ENCODE measurements at places on chromosomes 1 and 21.

DNA sequence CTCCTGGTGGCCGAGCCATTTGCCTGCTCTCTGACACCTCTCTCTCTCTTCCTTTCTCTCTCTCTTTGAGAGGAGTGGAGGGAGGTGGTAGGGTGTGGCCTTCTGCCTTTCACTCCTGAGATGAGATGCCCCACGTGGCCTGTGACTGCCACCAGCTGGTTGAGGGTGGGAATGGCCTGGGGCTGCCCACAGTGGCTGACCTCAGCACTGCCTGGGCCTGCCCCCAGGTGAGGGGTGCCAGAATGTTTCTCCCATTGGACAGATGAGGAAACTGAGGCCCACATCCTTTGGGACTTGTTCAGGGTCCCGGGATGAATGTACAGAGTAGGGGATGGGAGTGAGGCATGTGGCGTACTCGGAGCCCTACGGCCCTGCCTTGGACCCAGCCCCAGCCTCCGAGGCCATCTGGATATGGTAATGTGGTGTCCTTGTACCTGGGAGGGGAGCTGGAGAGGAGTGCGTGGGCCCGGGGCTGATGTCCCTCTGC is 12.7 kb upstream of the C1orf167 start:
- DNase-seq = peak; percentile 89

DNA sequence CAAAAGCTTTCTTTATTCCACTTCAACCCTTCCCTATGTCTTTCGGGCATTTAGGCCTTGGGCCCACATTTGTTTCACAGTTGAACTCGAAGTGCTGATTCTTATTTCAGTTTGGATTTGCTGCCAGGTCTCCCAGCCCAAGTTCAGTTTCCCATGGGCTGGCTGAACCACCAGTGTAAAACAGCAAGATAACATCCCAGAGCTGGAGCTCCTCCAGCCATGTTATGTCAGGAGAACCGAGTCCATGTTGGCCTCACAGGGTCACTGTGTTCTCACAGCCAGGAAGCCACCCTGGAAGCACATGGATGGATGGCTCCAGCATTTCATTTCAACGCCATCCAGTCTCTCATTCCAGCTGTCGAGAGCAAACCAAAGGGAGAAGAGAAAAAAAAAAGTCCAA is 45.2 kb upstream of the RXRG start:
- DNase-seq = no peak

GRCh38 chr1:154154534-154155191 is at the start of gene NUP210L:
NUP210L (minus strand) TSS chr1:154155073.
- no peak for DNase-seq

GRCh38 chr1:28718586-28719331 is 18.0 kb upstream of the YTHDF2 start:
- no peak for DNase-seq

- no peak for DNase-seq
Observed at GRCh38 chr1:108149796-108150467, 50.2 kb downstream of the SLC25A24 start.

DNA sequence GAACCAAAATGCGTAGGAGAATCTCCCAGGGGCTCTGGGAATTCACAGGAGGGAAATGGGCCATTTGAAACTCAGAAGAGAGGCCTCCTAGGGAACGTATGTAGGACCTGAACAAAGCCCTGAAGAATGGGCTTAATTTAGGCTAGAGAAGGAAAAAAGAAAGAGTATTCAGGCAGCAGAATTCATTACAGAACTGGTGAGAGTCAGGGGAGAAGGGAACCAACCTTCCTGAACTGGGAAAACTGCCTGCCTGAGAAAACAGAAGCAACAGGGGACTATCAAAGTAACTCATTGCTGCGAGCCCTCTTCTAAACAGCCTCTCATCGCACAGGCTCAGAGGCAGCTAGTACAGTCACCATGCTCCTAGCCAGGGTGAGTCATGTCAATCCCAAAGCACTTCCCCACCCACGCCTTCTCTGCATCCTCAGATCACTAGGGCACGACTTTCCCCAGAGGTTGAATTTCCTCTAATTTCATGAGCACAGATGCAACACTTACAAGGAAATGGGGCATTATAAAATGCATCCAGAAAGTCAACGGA is 98.1 kb downstream of the ADSS2 start:
- no peak for DNase-seq

DNA sequence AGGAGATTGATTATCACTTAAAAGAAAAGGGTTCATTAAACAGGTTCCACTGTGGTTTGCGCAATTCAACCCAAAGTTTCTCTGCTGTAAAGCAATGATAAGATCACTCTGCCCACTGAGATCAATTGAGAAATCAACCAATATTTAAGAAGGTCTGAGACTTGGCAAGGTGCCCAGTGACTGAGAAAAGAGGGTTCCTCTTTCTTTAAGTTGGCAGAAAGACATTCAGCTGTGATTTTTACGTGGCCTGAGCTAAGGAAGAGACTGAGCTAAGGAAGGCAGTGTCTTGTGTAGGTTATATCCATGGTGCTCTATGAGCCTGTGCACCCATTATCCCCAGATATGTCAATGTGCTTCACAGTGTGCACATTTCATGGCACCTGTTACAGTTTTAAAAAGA is 344.1 kb downstream of the DISC1 start:
- DNase-seq = peak; percentile 92

- DNase-seq = no peak
Observed at GRCh38 chr1:117567976-117568375, 37.9 kb upstream of the TENT5C start.

GRCh38 chr1:78045563-78045925 is 222 bp upstream of the GIPC2 start:
- no peak for DNase-seq

- no peak for DNase-seq
Observed at GRCh38 chr1:202941372-202941771, 14.3 kb upstream of the KLHL12 start.

DNA sequence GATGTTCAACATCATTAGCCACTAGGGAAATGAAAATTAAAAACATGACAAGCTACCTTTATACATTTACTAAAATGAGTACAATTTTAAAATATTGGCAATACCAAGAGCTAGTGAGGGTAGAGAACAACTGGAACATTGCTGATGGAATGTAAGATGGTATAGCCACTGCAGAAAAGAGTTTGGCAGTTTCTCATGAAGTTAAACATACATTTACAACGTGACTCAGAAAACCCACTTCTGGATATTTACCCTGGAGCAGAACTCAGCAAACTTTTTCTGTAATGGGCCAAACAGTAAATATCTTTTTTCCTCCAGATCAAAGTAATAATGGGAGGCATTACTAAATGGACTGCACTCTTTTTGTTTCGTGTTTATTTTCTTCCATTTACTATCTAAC is 22.1 kb downstream of the LPGAT1 start:
- no peak for DNase-seq

GRCh38 chr1:202154766-202155477 is 5.5 kb downstream of the PTPN7 start:
- peak; percentile 81 for DNase-seq

DNA sequence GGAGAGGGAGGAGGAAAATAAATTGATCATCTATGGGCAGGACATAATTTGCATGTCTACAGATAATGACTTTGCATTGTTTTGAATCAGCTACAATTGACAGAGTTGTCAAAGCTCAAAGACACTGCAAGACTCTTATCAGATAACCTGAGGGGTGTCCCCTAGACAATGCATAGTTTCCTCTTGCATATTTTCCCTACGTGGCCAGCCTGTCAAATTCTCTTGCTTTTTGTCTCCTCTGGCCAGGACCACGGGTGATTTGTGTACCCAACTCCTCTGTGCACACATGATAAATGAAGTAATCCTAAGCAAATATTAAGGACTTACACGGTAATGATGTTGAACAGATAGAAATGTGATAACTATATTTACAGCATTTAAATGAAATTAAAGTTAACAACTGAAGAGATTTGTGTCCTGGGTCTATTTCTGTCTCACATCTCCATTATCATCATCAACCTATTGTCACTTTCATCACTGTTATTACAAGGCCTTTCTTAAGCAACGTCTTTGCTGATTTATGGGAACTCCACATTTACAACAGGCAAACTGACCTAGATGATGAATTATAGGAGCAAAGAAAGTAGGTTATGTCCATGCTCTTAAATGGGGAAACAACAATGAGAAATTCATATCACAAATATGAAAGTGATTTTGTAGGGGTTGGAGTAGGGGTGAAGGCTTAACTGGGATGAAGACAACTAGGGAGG is 18.8 kb downstream of the BATF3 start:
- DNase-seq = no peak

DNA sequence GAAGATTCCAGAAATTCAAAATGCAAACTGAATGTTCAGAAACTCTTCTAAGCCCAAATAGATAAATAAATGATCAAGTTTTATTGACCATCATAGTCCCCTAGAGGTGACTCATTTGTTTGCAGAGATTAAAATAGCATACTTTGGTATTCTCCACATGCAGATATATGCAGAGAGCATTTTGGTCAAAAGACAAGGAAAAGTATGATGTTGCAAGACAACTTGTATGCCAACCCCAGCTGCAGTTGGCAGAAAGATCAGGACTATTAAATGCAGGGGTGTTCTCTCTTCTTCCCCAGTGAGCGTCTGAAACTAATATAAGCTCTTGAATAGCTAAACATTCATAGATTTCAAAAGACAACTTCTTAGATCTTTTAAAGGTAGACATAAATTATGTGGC is 404.9 kb downstream of the LTN1 start:
- DNase-seq = no peak

GRCh38 chr21:42781971-42782722 is 97.2 kb downstream of the WDR4 start:
- no peak for DNase-seq

- no peak for DNase-seq
Observed at GRCh38 chr1:21586222-21586621, 77.0 kb downstream of the ALPL start.

GRCh38 chr1:41540886-41541591 is 56.6 kb upstream of the EDN2 start:
- peak; percentile 43 for DNase-seq

- no peak for DNase-seq
Observed at GRCh38 chr21:28885853-28886177, 106.9 kb downstream of the LTN1 start.

DNA sequence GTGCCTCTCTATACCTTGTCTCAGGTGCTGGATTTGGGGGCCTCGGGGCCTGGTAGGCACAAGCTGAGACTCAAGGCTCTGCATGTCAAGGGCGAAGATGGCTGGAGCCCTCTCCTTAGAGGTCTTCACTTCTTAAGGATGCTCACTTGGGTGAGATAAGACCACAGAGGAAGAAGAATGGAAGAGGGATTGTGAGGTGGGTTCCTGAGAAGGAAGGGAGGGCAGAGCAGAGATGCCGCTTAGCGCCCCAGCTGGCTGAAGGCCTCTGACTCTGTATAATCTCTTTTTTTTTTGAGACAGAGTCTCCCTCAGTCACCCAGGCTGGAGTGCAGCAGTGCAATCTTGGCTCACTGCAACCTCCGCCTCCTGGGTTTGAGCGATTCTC is 32.2 kb downstream of the SOX13 start:
- DNase-seq = peak; percentile 17

DNA sequence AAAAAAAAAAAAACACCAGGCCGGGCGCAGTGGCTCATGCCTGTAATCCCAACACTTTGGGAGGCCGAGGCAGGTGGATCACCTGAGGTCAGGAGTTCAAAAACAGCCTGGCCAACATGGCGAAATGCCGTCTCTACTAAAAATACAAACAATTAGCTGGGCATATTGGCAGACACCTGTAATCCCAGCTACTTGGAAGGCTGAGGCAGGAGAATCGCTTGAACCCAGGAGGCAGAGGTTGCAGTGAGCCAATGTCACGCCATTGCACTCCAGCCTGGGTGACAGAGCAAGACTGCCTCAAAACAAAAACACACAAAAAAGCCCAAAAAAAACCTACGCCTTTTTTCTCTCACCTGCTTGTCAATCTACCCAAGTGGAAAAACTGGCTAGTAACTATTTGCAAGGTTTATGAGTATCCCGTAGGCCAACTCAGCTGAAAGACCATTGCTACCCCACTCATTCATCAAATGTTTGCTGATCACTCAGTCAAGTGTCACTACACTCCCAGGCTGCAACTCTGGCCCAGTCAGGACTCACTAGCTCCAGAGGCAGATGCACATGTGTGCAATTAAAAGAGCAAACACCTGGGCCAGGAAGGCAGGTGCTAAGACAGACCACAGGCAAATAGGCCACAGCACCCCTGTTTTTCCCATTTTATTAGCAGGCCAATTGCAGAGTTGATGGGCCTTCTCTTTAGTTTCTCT is 2.0 kb downstream of the CSRP1 start:
- no peak for DNase-seq

- DNase-seq = peak; percentile 15
Observed at GRCh38 chr1:167052389-167052788, 37.8 kb downstream of the GPA33 start.

DNA sequence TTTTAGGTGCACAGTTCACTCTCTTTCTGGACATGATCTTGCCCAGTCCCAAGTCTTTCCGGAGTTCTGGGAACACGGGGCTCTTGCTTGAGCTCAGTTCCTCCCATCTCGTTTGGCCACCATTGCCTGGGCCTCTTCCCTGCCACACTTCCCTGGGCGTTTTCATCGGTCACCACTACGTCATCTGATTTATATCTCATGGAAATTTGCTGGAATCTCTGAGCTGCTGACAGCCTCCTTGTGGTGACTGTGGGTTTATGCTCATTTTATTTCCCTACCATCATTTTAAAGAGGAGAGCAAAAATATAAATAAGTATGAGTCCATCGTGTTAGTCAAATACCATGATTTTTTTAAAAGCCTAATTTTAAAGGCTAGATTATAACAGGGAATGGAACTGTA is 449.1 kb upstream of the KAZN start:
- DNase-seq = no peak

DNA sequence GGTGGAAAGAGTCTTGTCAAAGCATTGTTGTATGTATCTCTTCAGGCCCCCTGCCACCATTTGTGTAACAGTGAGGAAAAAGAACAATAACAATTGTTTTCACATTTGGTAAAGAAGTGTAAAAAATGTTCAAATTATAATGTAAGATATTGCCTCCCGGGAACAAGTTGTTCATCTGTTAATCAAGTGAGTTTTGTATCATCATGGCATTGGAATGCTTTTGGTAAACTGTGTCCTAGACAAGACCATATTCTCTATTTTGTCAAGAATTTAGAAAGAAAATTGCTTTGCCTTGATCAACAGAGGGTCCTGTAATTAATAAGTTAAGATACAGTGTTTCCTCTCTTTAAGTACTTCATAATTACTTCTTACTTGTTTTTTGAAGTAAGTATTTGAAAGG is 692.0 kb upstream of the NR5A2 start:
- DNase-seq = no peak

- peak; percentile 32 for DNase-seq
Observed at GRCh38 chr1:208988811-208989222, 594.7 kb upstream of the CAMK1G start.

DNA sequence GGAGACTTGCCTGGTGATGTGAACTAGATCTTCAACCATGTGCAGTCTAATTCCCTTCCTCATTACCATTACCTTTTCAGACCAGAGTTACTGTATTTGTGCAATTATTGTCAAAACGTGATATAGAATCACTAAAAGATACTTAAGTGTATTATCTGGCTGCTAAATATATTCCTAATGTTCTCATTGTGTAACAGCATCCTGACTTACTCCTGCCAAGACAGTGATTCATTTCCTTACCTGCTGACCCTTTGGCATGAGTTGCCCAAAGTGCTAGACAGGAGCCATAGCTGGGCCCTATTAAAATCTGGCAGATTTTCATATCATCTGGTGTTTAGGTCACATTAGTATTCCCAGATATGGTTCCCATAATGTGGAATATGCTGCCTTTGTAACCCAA is 598.3 kb upstream of the CAMK1G start:
- DNase-seq = no peak

All from hematopoietic multipotent progenitor cell treated with erythropoietin and hydrocortisone succinate and interleukin-3 and kit ligand, for 6 days (in vitro differentiated cells).